A172 (cell line): ENCODE measurements at places on chromosomes 2 and 18. TPM values are rescaled to one million over a fixed set of nuclear protein-coding genes. Genes with fewer than 3 reads are reported as not detected.
A peak's percentile ranks its signal among the peaks of the same experiment; 100 is the strongest.

GRCh38 chr2:109633284-109633961 is 19.3 kb downstream of the SOWAHC start:
- DNase-seq = no peak

GRCh38 chr2:84807063-84807485 is 73.8 kb downstream of the TRABD2A start:
- peak; percentile 90 for DNase-seq

GRCh38 chr2:219627103-219628100 is at the start of gene SLC4A3:
TSS of gene SLC4A3 (plus strand) at chr2:219627630. CDS start at chr2:219627993, 363 bp downstream.
- no peak for DNase-seq

DNA sequence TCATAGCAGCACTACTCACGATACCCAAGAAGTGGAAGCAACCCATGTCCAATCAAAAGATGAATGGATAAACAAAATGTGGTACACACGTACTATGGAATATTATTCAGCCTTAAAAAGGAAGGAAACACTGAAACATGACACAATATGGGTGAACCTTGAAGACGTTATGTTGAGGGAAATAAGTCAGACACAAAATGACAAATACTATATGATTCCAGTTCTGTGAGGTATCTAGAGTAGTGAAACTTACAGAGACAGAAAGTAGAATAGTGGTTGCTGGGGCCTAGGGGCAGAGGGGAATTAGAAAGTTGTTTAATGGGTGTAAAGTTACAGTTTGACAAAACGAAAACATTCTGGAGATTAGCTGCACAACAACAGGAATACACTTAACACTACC is 24.7 kb downstream of the TLK1 start:
- no peak for DNase-seq

DNA sequence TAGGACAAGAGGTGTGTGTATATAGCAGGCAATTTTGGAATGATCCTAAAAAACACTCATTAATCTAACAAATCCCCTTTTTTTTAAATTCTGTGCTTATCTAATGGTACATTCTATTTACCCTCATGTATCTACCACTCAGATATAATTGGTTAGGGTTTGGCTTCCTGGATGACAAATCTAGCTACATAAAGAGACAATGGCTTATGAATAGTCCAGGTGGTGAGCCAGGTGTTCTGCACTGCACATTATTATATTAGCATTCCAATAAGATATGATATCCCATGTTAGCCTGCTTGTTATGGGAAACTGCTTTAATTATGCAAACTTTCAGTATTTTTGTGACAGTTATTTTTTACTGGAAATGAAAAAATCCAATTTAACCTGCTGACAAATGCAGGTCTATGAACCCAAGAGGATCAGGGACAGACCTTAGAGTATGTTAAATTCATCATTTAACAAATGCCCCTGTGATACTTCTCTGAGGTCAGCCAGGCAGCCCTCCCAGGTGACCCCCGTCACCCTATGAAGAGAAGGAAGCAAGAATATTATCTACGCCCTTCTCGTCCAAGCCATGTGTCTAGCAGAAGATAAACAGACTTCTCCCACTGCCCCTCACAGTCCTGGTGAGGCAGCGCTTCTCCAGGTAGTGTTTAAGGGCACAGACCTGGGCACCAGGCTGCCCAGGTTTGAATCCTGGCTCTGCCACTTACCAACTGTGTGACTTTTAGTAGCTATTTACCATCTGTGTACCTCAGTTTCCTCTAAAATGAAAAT is 83.0 kb downstream of the ADD2 start:
- no peak for DNase-seq

GRCh38 chr2:8588831-8589191 is 93.0 kb upstream of the ID2 start:
- no peak for DNase-seq

DNA sequence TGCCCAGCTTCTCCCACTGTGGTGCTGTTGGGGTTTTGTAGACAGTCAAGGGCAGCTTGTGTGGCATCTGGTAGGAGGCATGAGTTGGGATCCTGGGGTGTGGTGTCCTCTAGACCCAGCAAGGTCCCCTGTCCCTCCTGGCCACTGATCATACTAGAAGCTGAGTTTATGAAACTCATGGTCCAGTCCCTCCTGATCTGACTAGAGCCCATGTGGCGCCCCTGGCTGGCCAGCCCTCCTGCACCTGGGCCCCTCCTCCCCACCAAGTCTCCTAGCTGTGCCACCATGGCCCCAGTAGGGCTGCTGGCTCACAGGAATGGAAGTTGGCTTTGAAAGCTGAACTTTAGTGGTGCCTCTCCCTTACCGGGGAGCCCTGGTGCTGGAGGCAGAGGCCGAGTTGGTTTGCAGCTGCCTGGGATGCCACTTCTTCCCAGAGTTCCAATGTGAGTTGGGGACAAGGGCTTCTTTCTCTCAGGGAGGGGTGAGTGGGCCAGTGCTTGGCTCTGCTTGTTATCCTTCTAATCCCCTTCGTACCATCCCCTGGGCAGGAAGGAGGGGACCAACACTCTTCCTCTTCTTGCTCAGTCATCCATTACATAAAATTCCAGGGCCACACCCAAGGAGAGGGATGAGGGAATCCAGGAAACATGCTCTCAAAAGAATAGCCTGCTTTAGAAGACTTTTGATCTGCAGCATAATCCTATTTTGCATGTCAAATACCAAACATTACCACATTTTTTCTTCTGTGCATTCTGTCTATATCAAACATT is 37.5 kb upstream of the HAAO start:
- DNase-seq = peak; percentile 16

DNA sequence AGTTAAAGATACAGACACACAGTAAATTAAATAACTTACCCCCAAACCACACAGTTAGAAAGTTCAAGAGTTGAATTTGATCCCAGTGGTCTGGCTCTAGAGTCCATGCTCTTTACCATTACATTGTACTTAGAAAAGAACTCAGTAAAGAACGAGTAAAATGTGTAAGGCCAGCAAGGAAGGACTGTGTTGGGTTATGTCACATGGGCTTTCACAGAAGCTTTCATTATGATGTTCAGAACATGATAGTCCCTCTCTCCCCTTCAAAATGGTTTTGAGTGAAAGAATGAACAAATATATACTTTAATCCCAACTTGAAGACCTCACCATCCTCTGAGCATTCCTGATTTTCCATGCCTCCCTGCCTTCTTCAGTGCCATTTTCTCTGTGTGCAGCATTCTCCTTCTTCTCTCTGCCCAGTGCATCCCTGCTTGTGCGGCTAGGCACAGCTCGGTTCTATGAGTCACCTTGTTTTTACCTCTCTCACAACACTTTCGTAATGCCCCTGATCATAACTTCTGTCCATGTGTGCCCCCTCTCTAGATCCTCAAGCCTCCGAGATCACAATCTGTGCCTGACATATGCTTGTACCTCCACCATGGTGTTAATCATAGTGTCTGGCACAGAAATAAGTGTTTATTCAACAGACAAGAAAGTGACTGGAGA is 22.0 kb downstream of the RASGRP3 start:
- DNase-seq = no peak

NGEF gene
- 33.3 and 37.5 TPM in 2 replicates for total RNA-seq

RAD51AP2 gene
- 0.17 TPM in 1 of 2 replicates, not detected in the other for total RNA-seq

FAM110C gene
- not detected in 2 replicates for total RNA-seq

SCN7A gene
- total RNA-seq = 0.02 TPM in 1 of 2 replicates, not detected in the other

MPHOSPH10 gene
- 46.4 and 64.3 TPM in 2 replicates for total RNA-seq
